Fibroblast of upper back skin (primary cell): ENCODE measurements at places on chromosomes 11 and 22.

GRCh38 chr11:848380-848931 is 5.8 kb downstream of the TSPAN4 start:
- DNase-seq: no peak

GRCh38 chr22:19951346-19951745 is 9.7 kb upstream of the TXNRD2 start:
- DNase-seq: no peak

DNA sequence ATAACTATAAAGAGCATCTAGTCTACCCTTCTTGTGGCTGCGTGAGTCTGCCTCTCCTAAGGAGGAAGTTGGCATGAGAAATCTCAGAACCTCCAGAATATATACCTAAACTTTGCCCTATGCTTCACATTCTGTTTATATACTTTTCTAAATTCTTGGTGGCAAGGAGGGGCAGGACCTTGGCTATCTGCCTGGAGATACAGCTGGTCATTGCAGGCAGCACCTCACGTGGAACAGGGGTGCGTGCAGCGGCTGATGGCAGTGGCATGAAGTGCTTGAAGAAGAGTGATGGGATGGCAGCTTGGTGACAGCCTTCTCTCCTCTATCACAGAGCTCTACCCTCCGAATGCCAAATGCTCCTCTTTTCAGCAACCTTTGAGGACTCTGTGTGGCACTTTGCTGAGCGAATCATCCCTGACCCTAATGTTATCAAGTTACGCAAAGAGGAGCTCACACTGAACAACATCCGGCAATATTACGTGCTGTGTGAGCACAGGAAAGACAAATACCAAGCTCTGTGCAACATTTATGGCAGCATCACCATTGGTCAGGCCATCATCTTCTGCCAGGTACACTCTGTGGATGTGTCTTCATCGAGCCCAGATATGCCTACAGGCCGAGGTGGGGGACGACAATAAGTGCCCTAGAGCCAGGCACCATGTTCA is 12.5 kb downstream of the DDX25 start:
- DNase-seq: no peak

DNA sequence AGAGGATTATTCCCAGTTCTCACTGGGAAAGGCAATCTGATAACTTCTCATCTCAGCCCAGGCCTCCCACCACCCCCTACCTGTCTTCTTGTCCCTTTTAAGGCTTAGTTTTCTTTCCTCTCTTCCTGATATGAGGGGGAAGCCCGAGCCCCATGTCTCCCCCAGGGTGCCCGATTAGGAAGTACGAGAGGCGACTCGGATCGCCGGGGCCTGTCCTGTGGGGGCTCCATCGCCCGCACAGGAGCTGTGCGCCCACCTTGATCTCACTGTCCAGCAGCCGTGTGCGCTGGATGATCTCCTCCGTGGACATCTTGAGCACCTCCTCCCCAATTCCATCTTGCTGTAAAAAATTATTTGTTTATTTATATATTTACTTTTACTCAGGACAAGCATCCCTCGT is 628 bp downstream of the PSMC3 start:
- DNase-seq: no peak

DNA sequence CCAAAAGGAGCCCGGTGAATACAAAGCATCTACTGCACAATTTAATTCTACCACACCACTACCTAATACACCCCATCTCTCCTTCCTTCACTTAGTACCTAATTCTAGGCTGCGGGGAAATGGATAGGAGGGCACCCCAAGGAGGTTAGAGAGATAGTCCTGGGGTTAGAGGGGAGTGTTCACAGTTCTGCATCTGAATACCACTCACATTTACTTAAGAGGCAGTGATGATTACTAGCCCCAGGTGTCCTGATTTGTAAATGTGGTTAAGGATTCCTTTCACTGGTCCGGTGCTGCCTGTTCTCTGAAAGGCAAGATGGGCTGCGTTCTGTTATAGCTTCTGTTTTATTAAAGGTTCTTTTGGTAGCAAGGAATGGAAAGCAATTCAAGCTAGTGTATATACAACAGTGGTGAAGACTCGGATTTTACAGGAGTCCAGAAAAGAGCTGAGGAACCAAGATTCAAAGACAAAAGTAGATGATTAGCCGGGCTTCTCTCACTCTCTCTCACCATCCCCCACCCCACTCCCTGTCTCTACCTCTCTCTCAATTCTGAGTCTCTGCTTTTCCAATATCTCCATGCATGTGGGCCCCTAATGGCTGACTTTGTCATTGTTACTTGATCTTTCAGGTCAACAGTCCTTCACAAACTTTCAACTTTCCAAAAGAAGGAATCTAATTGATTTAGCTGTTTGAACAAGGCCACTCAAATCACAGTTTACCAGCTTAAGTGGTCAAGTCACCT is 8.7 kb upstream of the KCNA4 start:
- DNase-seq: no peak

DNA sequence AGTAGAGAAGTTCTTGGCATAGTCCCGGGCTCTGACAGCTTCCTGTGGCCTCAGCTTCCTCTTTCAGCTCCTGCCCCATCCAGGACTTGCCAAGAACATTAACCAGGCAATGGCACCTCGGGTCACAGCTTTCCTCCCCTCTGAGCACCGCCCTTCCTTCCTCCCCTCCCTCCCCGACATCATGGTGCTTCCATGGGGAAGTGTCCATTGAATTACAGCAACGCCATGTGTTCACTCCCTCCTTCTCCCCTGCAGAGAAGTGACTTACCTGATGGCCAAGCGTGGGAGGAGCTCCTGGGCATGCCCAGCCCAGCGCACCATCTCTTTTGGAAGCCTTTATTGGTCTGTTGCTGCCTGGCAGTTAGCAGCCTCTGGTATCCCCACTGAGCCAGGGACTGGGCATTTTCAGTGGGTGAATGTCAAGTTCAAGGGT is 25.8 kb upstream of the DAGLA start:
- DNase-seq: no peak

DNA sequence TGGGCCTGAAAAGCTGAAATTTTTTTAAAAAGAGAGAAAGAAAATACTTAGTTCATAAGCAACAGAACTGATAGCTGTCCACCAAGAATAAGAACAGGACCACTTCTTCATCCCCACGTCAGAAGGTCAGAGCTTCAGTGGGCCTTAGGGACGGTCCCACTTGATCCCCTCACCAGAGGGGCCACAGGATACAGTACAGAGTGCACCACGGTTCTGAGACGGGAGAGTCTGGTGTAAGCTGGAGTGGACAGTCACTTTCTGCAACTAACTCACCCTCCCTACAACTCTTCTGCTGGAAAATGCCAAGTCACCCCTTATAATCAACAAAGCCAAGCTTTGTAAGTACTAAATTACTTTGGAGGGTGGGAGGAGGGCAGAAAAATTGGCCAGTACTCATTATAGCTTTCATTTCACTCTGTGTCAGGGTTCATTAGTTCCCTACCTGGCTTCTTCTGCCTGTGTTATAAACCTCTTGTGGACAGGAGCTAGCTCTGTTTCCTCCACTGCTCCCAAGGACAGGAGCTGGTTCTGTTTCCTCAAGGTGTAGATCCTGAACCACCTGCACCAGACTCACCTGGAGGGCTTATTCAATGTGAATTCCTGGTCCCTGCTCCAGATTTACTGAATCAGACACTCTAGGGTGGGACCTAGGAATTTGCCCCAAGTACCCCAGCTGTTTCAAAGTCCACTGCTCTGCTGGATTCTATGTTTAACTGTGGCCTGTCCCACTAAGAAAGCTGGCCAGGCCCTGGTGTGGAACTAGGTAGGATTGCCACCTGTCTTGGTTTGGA is 39.6 kb downstream of the SCGB1A1 start:
- DNase-seq: no peak

DNA sequence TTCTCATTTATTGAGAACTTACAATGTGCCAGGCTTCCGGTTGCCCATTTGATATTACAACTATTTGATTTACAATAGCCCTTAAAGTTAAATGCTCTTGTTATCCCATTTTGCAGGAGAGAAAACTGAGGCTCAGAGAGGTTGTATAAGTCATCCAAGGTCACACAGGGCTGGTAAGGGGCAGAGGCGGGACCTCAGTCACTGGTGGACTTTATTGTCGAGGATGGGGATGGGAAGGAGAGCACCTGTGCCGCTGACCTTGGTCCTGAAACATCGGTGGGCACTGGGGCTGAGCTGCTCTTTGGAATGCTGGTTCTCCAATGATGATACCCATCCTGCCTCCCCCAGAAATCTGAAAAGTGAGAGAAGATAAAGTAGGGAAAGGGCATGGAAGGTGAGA is 265.4 kb downstream of the MIAT start:
- no peak for DNase-seq
